A549 treated with GW870086 at 1 μM for 4 hours (cell line): ENCODE measurements at places on chromosomes 6 and 20. TPM values are rescaled to one million over a fixed set of nuclear protein-coding genes. Genes with fewer than 3 reads are reported as not detected.

The LRP11 gene
- total RNA-seq: 27.5 to 39.7 TPM (median 36.2 TPM) in 5 replicates

The MAP1LC3A gene
- 21.1 to 28.2 TPM (median 26.4 TPM) in 5 replicates for total RNA-seq

The CST5 gene
- total RNA-seq: not detected in 5 replicates

The BACH2 gene
- 0.64 to 1.9 TPM (median 0.75 TPM) in 5 replicates for total RNA-seq

The VNN1 gene
- total RNA-seq: 0.03 to 0.07 TPM (median 0.05 TPM) in 3 of 5 replicates, not detected in the others

The NR2E1 gene
- total RNA-seq: 0.06 TPM in 1 of 5 replicates, not detected in the others

The BCLAF1 gene
- 55.2 to 82.1 TPM (median 70.5 TPM) in 5 replicates for total RNA-seq

The SUN5 gene
- total RNA-seq: not detected in 5 replicates

The CD2AP gene
- total RNA-seq: 9.2 to 17.0 TPM (median 14.6 TPM) in 5 replicates

The LY6G6D gene
- not detected in 5 replicates for total RNA-seq

The C20orf202 gene
- 0.09 TPM in 1 of 5 replicates, not detected in the others for total RNA-seq

The SPO11 gene
- not detected in 5 replicates for total RNA-seq

The HTR1E gene
- total RNA-seq: not detected in 5 replicates

The SIRPA gene
- 22.1 to 27.6 TPM (median 24.5 TPM) in 5 replicates for total RNA-seq

The GNMT gene
- total RNA-seq: 0.19 to 0.32 TPM in 2 of 5 replicates, not detected in the others

The DEFB112 gene
- total RNA-seq: not detected in 5 replicates

The MATN4 gene
- total RNA-seq: 0.14 to 0.22 TPM (median 0.17 TPM) in 4 of 5 replicates, not detected in the other

The VARS2 gene
- total RNA-seq: 11.0 to 15.5 TPM (median 13.3 TPM) in 5 replicates

The BANF2 gene
- total RNA-seq: not detected in 5 replicates

The TFAP2C gene
- 13.5 to 16.3 TPM (median 15.6 TPM) in 5 replicates for total RNA-seq

The TMEM74B gene
- 1.9 to 3.7 TPM (median 3.3 TPM) in 5 replicates for total RNA-seq

The RSPO3 gene
- 73.7 to 85.2 TPM (median 77.2 TPM) in 5 replicates for total RNA-seq

The FAXC gene
- total RNA-seq: 6.1 to 7.4 TPM (median 6.8 TPM) in 5 replicates

The TBC1D32 gene
- total RNA-seq: 0.88 to 1.3 TPM (median 1.2 TPM) in 5 replicates

The PRRT1 gene
- total RNA-seq: 0.41 to 0.74 TPM (median 0.62 TPM) in 5 replicates
